ENCODE measurements at places on chromosomes 11 and 22. TPM values are rescaled to one million over a fixed set of nuclear protein-coding genes. Genes with fewer than 3 reads are reported as not detected.
A peak's percentile ranks its signal among the peaks of the same experiment; 100 is the strongest.

CHRM1 gene
- total RNA-seq = not detected

CECR2 gene
- total RNA-seq = 15.7 TPM

FAM83F gene
- 0.82 TPM for total RNA-seq

SLC22A6 gene
- total RNA-seq = not detected

STK33 gene
- 8.1 TPM for total RNA-seq

MS4A7 gene
- not detected for total RNA-seq

KCNE3 gene
- total RNA-seq = 0.31 TPM

OR52W1 gene
- total RNA-seq = not detected

OR10D3 gene
- total RNA-seq = not detected

THY1 gene
- total RNA-seq = 129 TPM

OR51E2 gene
- total RNA-seq = 0.38 TPM

IL18 gene
- 5.3 TPM for total RNA-seq

DNA sequence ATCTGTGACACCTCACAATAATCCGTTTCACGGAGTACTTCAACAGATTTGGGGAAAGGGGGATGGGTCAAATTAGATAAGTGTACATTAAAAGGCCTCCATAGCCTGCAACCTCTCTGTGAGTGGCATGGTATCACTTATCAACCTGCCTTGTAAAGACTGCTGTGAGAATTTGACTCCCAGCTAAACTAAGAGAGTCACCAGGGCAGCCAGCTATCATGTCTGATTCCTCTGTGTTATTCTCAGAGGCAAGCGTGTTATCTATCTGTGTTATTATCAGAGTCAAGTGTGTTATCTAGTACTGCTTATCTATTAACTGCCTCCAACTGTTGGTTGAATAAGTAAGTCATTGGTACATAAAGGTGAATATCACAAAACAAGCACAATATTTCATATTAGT, 4.1 kb upstream of the FAM83F start:
- no peaks in the 10 kb centered on the region for H3K36me3 ChIP-seq
- H3K27me3 ChIP-seq = peaks cover 12% of the 10 kb centered on the region
- DNase-seq = no peak

DNA sequence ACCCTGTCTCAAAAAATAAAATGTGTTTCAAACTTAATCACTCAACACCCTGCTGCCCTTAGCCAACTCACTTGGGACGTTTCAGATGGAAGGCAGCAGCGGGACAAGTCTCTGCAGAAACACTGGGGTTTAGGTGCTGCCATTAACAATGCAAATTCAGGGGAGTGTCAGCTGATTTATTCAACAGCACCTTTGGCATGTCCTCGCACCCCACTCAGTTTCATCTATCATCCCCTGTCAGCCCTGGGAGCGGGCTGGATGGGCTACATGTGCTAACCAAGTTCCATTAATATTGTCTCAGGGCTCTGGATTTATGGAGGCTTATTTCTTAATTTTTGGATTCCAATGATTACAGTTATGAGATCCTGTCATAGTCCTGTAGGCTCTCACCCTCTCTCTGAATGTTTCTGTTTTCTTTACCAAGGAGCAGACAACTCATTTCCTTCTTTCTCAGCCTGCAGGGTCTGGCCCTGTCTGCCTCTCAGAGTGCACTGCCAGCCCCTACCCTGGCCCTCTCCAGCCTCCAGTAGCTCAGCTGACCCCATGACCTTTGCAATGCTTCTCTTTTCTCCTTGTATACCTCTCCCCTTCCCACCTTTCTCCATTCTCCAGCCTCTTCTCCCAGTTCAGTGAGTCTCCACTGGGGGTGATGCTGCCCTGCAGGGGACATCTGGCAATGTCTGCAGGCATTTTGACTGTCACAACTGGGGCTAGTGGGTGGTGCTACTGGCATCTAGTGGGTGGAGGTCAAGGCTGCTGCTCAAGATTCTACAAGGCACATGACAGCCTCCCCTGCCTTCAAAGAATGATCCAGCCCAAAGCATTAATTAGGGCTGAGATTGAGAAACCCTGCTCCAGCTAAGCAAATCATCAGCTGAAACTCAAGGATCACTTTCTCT, 79.0 kb downstream of the APIP start:
- no peaks in the 10 kb centered on the region for H3K4me1 ChIP-seq
- H3K4me3 ChIP-seq = no peak overlapping the region
- no peaks in the 10 kb centered on the region for H3K27me3 ChIP-seq
- no peak overlapping the region for H3K27ac ChIP-seq
- DNase-seq = no peak
- no peaks in the 10 kb centered on the region for H3K36me3 ChIP-seq

GRCh38 chr11:3836903-3837302, 3.9 kb downstream of the RHOG start:
- peaks cover 22% of the 10 kb centered on the region for H3K4me1 ChIP-seq
- H3K27ac ChIP-seq = no peak overlapping the region
- H3K27me3 ChIP-seq = no peaks in the 10 kb centered on the region
- H3K36me3 ChIP-seq = peaks cover 2% of the 10 kb centered on the region

- H3K36me3 ChIP-seq = no peaks in the 10 kb centered on the region
- H3K27ac ChIP-seq = no peak overlapping the region
- DNase-seq = no peak
- no peaks in the 10 kb centered on the region for H3K27me3 ChIP-seq
Measured at GRCh38 chr11:123216249-123216648, 21.2 kb upstream of the CLMP start.

DNA sequence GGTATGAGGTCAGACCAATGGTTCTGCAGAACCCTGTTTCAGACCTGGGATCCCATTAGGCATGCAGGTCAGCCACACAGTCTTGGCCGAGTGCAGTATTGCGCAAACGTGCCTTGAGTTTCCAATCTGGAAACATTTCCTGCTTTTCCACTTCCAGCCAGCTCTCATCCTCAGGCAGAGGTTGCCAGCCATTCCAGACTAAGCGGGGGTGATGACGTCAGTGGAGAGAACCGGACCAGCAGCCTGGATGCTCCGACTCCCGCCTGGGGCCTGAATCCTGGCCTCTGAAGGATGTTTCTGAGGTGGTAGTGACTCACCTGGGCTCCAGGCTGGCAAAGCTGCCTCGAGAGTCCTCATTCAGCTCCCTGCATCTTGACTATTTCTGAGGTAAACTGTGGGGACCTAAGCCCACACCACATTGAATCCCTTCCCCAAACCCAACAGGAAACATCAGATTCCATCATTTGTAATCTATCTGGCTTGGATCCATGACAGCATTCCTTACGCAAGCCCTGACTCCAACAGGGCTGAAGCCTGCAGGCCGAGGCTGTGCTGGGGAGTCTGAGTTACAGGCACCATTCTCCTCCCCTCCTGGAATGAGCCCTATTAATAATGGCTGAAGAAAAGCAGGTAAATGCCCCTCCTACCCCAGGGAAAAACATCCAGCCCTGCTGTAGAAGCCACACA, 83.0 kb downstream of the ABTB2 start:
- DNase-seq = peak; percentile 97
- no peaks in the 10 kb centered on the region for H3K27me3 ChIP-seq
- peak overlapping the region; percentile 71 for H3K27ac ChIP-seq

DNA sequence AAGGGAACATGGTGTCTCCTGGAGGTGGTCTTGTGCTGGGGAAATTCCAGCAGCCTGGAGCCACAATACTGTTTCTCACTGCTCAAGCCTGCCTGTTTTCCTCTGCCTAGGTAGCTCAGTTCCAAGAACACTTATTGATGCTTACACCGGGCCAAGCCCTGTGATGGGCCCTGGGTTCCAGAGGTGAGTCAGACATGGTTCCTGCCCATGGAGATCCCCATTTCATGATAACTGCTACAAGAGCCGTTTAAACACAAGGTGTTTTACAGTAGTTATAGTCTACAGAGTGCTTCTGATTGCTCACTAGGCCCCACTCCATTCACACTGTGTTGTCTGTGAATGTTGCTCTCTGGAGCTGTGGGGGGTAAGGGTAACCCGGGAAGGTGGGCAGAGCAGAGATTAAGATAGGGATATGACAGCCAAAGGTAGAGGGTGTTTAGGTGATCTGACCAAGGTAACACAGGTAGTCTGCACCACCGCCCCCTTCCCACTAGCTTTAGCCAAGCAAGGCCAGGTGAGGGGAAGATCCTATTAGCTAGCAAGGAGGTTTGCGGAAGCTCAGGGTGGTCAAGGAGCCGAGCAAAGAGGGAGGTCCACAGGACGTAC, 696 bp upstream of the MICAL2 start:
- H3K4me3 ChIP-seq = peak overlapping the region; percentile 81
- peak overlapping the region; percentile 68 for H3K27ac ChIP-seq
- no peaks in the 10 kb centered on the region for H3K27me3 ChIP-seq
- H3K4me1 ChIP-seq = peaks cover 34% of the 10 kb centered on the region
- DNase-seq = no peak

DNA sequence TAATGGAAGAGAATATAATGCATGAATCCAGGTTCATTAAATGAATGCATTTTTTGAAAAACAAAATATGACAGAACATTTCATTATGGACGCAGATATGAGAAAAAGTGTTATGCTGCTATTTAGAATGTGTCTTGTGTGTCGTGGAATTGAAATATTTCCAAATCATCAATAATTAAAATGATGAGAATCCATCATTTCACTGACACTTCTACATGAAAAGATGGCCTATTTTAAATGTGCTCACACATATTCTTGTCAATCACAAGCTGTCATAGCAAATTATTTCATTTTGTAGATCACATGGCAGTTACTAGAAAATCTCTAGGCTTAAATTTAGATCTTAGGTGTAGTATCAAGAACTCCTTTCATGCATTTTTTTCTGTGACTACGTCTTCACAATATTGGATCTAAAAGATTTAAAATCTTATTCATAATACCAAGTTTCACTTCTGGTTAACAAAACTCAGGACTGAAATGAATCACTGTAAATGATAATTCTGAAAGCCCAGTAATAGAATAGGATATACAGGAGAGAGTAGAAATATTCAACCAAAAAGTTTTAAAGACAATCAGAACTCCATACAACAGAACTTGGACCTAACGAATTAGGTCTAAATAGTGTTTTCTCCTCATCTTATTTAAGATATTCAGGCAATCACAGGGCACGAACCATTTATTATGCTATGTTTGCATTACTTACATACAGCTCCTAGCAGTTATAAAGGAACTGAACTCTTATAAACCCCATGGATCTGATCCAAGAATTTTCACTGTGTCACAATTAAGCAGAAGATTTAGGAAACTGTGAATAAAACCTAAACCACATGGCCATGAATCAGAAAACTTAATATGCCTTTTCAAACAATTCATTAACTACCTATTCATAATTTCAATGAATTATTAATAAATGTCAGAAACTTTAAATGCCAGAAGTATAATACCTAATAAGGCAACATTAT, 67.7 kb downstream of the DCDC1 start:
- H3K4me1 ChIP-seq = no peaks in the 10 kb centered on the region
- H3K27ac ChIP-seq = no peak overlapping the region
- DNase-seq = no peak
- H3K4me3 ChIP-seq = no peak overlapping the region
- H3K27me3 ChIP-seq = no peaks in the 10 kb centered on the region

- no peak overlapping the region for H3K4me3 ChIP-seq
- peaks cover 13% of the 10 kb centered on the region for H3K27me3 ChIP-seq
- no peak overlapping the region for H3K27ac ChIP-seq
- no peaks in the 10 kb centered on the region for H3K4me1 ChIP-seq
- no peaks in the 10 kb centered on the region for H3K36me3 ChIP-seq
Measured at GRCh38 chr11:12973528-12974181, 35.5 kb upstream of the RASSF10 start.

DNA sequence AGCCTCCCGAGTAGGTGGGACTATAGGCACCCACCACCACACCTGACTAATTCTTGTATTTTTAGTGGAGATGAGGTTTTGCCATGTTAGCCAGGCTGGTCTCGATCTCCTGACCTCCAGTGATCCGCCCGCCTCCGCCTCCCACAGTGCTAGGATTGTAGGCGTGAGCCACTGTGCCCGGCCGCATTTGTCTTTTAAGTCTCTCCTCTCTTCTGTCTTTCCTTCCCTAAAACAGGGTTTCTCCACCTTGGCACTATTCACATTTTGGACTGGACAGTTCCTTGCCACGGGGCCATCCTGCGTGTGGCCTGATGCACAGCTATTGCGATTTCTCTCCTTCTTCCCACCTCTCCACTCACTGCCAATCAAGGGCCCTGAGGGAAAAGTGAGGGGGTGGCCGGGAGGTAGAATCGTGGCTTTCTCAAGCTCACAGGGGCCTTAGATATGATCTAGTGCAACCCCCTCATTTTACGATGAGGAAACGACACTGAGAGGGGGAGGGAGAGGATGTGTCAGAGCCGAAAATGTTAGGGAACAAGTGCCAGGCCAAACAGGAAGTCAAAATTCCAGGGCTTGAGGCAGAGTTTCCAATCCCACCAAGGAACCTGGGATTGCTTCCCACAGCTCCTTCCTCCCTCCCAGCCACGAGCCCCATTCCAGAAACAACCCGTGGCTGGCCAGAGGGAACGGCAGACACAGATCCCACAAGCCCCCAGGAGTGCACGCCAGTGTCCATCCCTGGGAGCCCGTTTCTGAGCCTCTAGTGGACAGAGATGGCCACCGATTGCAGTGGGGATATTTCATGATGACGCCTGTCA, 21.2 kb downstream of the SCGB1A1 start:
- H3K4me1 ChIP-seq = peaks cover 25% of the 10 kb centered on the region
- H3K4me3 ChIP-seq = peak overlapping the region; percentile 6
- no peaks in the 10 kb centered on the region for H3K36me3 ChIP-seq

DNA sequence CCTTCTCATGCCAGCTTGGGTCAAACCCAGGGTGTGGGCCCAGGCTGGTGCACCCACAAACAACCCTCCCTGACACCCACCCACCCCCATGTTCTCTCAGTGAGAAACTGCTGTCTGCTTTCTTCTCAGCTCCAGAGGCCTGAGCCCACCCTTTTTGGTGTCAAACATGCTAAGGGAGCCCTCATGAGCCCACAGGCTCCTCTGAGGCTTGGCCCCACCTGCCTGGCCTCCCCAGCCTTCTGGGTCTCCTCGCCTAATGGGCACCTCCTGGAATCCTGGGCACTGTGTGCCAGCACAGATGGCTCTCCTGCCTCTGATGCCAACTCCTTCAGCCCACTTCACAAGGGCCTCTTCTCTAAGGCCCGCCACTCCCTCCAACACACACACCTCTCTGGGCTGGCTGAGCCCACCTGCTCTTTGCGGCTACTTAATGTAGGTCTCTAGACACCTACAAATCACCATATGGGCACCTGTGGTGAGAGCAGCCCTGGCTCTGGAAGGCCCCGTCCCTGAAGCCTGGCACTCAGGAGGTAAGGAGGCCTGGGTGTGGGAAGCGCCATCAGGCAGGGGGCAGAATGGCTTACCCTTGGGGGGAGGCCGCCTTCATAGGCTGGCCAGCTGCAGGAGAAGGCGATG, 4.4 kb downstream of the NAGA start:
- H3K27ac ChIP-seq = no peak overlapping the region
- no peaks in the 10 kb centered on the region for H3K27me3 ChIP-seq
- H3K4me3 ChIP-seq = no peak overlapping the region

- H3K27ac ChIP-seq = no peak overlapping the region
- H3K36me3 ChIP-seq = peaks cover 7% of the 10 kb centered on the region
- no peaks in the 10 kb centered on the region for H3K27me3 ChIP-seq
- DNase-seq = no peak
- peaks cover under 1% of the 10 kb centered on the region for H3K4me1 ChIP-seq
- no peak overlapping the region for H3K4me3 ChIP-seq
Measured at GRCh38 chr22:29987137-29987536, 93.1 kb upstream of the HORMAD2 start.

Measured in astrocyte (in vitro differentiated cells and primary cell).